ENCODE measurements at places on chromosomes 13 and 19.

GRCh38 chr19:17210296-17210695 is 4.9 kb upstream of the USE1 start:
- DNase-seq = no peak

GRCh38 chr19:4660181-4660791 is 9.9 kb downstream of the MYDGF start:
- DNase-seq = no peak

- DNase-seq = no peak
Measured at GRCh38 chr13:93727211-93728141, 500.9 kb downstream of the GPC6 start.

- DNase-seq = no peak
Measured at GRCh38 chr13:79869326-79869725, 388.4 kb downstream of the NDFIP2 start.

GRCh38 chr19:21584537-21584936 is 79.1 kb downstream of the ZNF429 start:
- DNase-seq = no peak

- DNase-seq = no peak
Measured at GRCh38 chr13:46359714-46360113, 27.3 kb downstream of the RUBCNL start.

DNA sequence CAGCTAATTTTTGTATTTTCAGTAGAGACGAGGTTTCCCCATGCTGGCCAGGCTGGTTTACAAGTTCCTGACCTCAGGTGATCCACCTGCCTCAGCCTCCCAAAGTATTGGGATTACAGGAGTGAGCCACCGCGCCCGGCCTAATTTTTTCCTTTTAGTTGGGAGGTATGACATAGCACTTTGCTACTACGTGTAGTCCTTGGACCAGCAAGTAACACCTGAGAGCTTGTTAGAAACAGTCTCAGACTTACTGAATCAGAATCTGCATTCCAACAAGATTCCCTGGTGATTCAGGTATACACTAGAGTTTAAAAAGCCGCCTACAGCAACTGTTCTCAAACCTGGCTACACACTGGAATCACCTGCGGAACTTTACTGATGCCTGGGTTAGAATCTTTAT is 1.8 kb upstream of the FARP1 start:
- DNase-seq = no peak

DNA sequence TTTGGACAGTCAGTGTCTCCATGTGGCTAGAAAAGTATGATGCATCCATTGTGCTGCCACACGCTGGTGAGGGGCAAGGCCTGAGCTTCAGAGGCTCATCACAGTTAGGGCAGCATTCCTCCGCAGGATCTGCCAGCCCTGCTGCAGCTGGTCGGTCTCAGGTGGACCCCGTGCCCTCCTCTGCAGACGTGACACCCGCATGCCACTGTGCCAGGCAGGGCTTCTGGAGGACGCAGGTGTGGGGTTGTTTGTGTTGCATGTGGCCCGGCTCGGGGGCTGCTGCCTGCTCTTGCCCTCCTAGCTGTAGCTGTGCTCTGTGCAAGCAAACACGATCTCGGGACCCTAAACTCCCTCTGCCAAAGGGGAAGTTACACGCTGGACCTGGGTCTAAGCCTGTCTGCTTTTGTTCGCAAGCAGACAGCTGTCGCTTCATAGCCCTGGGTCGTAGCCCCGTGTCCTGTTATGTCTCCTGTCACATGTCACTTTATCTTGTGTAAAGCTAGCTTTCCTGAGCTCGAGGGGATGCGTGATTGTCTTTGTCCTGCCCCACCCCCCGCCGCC is 45.3 kb downstream of the SLC7A9 start:
- no peak for DNase-seq

GRCh38 chr19:40599902-40600569 is 1.1 kb upstream of the LTBP4 start:
- no peak for DNase-seq

DNA sequence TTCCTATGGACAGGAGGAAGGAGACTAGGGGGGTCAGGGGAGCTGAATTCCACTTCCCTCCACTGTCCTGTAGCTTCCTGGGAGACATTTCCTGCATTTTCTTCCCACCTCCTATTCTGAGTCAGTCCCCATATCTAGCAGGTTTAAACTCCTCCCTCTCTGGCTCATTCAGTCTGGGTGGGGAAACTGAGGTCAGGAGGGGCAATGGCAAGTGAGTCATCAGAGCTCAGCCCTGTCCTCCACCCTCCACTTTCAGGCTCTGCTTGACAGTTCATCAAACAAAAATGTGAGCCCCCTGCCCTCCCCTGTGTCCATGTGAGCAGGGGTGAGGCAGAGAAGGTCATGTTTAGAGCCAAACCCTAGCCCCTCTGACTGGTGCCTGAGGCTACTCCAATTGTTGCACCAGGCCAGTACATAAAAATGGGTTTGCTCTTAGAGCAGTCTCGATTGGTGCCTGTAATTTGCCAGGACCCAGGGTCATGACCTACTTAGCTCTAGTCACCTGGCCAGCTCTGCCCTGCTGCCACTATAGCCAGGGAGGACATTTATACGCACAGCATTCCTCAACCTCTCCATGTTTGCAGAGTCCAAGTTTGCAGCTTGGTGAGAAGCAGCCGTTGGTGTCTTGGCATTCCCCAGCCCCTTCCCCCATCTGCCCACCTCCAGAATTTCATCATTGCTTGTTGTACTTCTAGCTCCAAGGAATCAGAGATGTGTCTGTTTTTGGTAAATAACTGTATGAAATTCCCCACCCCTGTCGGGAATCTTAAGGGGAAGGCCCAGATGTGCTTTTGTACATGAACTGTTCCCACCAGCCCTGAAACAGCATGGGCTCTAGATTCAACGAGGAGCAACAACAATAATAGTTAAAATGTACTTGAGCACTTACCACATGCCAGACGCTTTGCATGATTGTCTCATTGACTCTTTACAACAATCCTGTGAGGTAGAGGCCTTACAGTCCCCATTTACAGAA is 20.7 kb downstream of the SAMD4B start:
- DNase-seq = no peak

GRCh38 chr13:30700364-30700763 is 35.0 kb upstream of the ALOX5AP start:
- no peak for DNase-seq

GRCh38 chr13:36131931-36132297 is 732 bp upstream of the DCLK1 start:
- DNase-seq = no peak

DNA sequence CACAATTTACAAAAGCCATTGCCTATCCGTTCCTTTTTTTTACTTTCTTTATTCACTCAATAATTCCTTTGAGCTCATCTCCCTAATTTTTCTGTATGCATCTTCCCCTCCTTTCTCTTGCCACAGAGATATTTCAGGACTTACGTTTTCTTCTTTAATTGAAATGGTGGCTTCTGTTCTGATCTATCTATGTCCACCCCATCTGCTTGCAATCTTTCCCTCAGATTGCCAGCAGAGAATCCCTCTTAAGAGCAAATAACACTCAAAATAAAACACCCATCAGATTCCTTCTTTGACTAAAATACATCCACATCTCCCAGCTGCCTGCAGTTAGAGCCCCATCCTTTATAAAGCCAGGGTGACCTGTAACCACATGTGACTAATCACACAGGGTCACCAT is 478.6 kb downstream of the EFNB2 start:
- DNase-seq = no peak

DNA sequence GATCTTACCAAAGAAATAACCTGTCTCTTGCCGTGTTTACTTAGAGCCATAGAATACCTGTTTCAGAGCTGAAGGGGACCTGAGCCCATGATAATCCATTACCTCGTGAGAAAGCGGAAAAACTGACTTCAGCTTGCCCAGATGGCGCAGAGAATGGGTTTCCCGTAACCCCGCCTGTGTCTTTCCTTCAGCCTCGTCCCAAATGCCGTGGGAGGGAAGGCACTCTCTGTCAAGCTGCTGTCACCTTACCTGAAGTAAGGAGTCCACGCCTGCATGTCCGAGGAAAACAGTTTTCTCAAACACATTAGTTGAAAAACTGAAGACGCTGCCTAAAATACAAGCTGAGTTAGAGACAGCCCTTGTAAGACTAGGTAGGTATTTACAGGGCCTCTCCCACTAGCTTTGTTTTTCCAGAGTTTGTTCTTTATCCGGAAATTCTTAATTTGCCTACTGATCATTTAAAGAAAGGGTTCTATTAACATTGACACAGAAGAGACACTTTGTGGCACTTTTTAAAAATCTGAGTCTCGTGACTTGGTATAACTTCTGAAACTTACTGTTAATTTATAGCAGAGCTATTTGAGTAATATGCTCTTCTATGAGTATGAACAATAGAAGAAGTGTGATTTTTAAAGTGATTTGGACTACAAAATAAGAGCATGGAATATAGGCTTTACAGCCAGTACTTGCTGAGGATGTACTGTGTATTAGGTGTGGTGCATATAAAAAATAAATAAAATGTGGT is 1.3 kb upstream of the INTS6 start:
- DNase-seq = no peak

DNA sequence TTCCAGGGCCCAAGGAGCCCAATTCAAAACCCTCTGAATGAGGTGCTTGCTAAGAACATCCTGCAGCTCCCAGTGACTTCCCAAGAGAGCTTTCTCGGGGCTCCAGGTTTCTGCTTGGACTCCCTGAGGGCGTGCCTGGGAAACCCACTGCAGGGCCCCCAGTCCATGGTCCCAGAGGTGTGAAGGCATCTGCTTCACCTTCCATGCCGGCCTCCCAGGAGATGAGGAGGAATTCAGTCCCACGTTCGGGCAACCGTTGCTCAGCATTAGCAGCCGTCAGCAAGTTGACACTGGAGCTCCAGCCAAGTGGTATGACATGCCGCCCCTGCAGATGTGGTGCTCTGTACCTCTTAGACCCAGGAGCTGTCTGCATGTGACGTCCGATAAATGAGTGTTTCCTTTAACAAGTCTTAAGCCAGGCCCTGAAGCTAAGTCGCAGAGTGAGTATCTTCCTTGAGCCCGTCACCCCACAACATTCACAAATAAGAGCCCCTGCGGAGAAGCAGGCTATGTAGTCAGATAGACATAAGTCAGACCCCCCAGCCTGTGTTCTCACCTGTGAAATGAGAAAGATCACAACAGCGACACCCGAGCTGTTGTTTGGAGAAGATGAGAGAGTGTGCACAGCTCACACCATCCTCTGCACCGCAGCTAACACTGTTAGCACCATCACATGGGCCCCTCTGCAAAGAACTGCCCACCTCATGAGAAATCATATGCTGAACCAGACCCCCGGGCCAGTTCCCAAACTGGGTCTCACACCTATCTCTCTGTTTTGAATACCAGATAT is 150.3 kb downstream of the KATNAL1 start:
- no peak for DNase-seq

GRCh38 chr19:7618348-7618747 is 11.0 kb downstream of the XAB2 start:
- no peak for DNase-seq

DNA sequence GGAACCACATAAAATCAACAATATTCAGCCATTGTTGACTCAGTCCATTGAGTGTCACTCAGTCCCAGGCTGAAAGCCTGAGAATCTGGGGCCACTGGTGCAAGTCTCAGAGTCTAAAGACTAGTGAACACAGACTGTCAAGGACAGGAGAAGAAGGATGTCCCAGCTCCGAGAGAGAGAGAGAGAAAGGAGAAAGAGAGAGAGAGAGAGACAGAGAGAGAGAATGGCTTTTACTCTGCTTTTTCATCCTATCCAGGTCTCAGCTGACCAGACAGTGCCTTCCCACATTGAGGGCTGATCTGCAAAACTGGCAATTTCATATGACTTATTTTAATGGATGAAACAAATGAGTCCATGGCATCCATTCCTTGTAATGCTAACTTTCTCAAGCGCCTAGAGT is 984.1 kb downstream of the UQCRFS1 start:
- DNase-seq = no peak

DNA sequence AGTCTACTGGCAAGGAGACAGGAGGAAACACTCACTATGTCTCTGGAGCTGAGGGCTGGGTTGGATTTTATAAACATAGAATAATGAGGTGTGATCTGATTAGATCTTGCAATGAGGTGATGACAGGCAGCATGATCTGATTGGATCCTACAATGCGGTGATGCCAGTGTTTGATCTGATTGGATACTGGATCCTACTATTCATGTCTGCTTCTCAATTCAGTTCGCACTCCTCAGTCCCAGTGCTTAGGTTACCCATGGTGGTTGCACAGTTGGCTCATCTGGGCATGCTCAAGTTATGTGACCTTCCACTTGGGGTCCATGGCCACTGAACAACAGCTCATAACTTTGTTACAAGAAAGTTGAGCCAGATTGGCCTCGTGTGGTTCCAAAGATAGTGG is 469.5 kb downstream of the TSHZ3 start:
- no peak for DNase-seq

DNA sequence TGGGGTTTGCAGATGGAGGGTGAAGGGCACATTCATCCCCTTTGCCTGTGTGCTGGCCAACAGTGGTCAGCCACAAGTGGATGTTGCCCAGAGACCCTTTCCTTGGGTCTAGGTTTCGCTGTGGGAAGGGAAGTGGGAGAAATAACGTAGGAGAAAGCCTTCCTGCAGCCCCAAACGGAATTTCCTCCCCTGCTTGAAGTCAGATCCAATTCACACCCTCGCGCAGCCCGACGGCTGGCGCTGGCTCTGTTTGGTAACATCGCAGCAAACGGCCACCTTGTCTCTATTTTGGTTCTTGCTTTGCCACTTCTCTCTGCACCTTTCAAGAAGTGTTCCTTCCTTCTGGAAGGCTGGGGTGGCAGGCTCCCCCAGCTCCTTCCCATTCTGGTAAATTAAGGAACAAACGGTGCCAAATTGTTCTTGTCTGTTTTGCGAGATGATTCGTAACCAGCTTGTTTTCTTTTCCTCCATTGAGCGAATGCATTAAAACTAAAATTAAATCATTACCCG is 45.4 kb downstream of the CHST8 start:
- DNase-seq = no peak

GRCh38 chr13:53098455-53098854 is 69.8 kb downstream of the OLFM4 start:
- DNase-seq = no peak

- DNase-seq = no peak
Measured at GRCh38 chr19:7672522-7672921, 3.7 kb downstream of the RETN start.

- DNase-seq = no peak
Measured at GRCh38 chr13:36061054-36061453, 70.1 kb downstream of the DCLK1 start.

DNA sequence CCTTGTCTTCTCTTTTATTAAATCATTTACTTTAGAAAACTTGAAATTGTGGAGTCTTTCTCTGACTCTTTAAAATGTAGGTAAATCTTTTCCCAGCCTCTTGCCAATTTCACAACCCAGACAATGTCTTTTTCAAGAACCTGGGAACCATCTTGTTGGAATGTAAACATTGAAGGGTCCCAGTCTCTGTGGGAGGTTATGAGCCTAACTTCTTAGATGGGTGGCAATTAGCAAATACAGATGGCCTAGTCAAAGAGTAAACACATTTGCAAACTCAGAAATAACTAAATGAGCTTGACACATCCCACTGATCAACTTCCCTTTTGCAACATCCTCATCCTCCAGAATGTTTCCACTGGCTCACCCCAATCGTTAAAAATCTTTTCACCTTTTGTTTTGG is 721.0 kb downstream of the PCDH9 start:
- no peak for DNase-seq

DNA sequence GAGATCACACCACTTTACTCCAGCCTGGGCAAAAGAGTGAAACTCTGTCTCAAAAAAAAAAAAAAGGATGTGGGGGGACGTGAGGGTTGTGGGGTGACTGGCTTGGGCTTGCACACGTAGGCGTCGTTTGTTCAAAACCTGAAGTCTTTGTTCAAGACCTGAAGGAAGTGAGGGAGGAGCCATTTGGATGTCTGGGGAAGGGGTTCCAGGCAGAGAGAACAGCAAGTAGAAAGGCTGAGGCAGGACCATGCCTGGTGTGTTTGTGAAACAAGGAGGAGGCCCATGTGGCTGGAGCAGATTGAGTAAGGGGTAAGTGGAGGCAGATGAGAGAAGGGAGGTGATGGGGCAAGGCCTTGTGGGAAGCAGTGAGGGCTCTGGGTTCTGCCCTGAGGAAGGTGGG is 27.8 kb downstream of the PIN1 start:
- DNase-seq = no peak

Measured in stimulated activated CD8-positive, alpha-beta memory T cell treated with anti-CD3 and anti-CD28 coated beads, Interleukin-4, amount 100 ng/mL, for 1 hour (primary cell).